ENCODE measurements at places on chromosomes 12 and 14.

DNA sequence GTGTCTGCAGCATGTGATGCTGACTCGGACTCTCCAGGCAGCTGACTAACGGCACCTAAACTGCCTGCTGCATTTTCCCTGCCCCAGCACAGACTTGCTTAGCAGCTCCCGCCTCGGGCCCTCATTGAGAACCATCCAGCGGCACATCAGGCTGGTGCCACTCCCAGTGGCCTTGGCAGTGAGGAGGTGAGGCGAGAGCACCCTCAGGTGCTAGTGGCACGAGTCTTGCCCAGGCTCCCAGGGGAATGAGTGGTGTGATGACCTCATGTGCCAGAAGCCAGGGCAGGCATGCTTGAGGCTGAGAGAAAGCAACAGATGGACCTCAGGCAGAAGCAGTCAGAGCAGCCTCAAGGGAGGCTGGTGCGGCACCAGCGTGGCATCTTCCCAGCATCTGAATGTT lies 60.2 kb downstream of the PRKCH start:
- peak; percentile 42 for DNase-seq

DNA sequence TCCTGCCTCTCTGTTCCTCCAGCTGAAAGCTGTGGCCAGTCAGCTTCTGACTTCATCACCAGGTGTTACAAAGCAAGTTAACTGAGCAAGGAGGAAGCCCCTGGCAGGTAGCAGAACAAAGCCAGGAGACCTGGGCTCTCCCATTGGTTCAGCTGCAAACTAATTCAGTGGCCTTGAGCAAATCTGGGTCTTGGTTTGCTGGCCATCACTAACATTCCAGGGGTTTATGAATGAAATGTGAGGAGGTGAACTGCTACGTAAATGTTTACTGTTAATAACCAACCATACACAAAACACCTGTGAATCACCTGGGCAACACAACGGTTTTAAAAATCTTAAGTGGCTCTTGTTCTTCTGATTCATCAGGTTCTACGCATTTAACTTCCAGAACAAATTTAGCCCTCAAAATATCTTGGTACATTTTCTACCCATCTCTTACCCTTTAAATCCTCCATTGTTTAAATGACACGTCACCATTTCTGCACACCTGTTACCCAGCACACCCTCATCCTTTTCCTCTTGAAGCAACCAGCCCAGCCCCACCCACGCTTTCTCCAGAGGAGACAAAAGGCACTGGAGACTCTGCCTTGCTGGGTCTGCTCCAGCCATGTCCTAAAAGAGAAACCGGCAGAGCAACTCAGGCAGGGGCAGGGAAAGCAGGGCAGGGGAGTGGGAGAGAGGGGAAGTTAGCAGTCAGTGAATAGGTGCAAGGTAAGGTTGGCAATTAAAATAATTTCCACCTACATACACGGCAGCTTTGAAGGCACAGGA lies 49.3 kb upstream of the TSPAN11 start:
- no peak for DNase-seq

- DNase-seq, result no peak
Measured at GRCh38 chr14:67512463-67513310, 20.4 kb upstream of the PLEKHH1 start.

DNA sequence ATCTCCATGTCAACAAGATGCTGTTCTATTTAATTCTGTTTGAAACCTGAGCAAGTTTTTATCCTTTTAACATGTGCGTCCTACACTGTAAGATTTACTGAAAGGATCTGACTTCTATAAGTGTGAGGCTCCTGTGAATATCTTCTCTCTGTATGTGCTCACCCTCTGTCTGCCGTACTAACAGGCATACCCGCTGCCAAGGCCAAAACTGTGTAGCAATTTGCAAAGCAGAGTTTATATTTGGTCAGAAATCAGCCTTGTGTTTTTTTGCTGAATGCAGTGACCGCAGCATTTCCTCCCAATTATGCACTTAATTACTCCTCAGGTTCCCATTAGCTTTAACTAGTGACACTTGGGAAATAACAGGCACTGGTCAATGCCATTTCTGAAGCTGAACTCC lies 12.3 kb downstream of the CHST11 start:
- DNase-seq, result no peak

- no peak for DNase-seq
Measured at GRCh38 chr12:30582943-30583342, 112.7 kb downstream of the IPO8 start.

Data from NCI-H1694 treated with DMSO at 0.1 percent for 48 hours (cell line).